Right ventricle myocardium inferior (tissue), 1 donor: ENCODE measurements at places on chromosomes 3 and 15. TPM values are rescaled to one million over a fixed set of nuclear protein-coding genes. Genes with fewer than 3 reads are reported as not detected.

GRCh38 chr3:184227481-184227935 is 1.9 kb upstream of the VWA5B2 start:
- no peak for DNase-seq

DNA sequence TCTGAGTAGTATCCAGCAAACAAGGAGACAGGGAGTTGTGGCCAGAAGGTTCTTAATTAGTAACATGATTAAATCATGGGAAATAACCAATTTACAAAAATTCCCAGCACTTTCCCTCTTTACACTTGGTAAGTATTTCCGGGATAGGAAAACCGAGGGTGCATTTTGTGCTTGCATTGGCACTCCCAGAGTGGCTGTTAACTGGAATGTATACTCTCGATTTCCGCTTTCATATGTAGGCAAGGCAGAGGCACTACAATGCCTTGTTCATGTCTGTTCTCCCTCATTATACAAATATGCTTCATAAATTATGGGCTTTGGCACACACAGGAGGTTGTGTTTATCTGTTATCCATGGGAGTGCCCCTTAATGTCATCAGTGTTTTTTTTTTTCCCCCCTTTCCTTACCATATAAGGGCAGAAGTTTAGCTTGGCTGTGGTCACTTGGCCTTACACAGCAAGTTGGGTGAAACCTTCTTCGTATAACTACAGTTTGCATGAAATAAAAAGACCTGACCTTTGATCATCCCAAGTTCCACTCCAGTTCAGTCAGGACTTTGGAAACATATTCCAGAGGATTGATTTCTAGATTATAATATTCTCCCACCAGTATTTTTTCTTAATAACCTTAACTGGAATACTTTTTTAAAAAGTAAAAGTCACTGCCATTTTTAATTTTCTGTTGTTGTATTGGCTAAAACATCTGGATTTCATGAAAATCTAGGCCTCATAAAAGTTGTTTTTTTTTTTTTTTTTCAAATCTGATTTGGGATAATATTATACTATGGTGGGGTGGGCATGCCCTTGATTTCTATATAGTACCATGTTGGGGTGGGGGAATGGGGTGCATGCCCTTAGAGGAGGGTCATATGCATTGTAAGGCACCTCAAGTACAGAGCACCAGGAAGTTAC is 8.9 kb downstream of the TPM1 start:
- no peak for DNase-seq

GRCh38 chr3:157830556-157831236 is 275.5 kb downstream of the SHOX2 start:
- DNase-seq: no peak

DNA sequence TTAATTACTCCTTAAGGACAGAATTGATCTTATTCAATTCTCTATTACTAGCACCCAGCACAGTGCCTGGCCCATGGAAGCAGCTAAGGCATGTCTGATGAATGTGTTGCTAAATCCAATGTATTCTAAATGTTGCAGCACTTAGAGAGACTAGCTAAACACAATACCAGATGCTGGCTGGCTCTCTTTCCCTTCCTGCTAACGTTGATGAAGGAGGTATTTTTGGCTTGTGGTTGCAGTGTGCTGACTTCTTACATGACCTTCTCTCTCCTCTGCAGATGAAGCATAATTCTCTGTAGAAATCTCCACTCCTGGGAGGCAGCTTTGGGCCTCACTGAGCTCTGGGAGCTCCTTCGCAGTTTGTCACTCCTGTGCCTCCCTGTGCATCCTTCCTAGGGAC is 183.6 kb downstream of the PEX5L start:
- no peak for DNase-seq

DNA sequence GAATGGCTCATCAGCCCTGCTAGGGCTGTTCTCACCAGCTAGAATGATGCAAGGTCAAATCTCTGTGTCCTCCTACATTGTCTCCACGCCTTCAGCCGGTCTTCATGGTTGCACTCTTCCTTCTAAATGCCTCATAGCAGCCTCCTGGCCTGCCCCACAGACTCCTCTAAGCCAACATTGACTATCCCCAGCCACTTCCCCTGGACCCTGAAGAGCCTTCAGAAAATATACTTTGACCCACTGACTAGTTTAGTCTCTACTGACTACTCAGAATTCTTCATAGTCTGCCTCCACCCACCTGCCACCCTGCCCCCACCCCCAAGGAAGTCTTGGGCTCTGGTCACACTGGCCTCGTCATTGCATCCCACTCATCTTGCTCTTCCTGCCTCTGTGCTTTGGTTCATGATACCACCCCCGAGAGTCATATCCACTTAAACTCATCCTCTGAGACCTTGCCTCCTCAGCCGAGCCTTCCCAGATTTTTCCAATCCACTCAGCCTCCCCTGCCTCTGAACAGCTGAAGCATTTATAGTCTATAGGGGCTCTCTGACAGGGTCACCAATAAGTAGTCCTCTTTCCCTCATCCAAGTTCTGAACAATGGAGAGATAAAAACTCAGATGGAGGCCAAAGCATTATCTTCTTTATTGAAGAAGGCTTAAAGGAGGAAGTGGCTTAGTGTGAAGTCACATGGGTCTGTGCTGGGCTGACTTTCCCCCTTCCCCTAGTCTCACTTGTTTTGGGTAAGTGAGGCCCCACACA is 9.5 kb upstream of the DOCK3 start:
- DNase-seq: no peak

GRCh38 chr3:72678380-72678779 is 169.9 kb downstream of the SHQ1 start:
- no peak for DNase-seq

DLL4 gene
- 11.1 TPM for total RNA-seq

LAMB2 gene
- 543 TPM for total RNA-seq
